ENCODE measurements at places on chromosomes 7 and 10.

DNA sequence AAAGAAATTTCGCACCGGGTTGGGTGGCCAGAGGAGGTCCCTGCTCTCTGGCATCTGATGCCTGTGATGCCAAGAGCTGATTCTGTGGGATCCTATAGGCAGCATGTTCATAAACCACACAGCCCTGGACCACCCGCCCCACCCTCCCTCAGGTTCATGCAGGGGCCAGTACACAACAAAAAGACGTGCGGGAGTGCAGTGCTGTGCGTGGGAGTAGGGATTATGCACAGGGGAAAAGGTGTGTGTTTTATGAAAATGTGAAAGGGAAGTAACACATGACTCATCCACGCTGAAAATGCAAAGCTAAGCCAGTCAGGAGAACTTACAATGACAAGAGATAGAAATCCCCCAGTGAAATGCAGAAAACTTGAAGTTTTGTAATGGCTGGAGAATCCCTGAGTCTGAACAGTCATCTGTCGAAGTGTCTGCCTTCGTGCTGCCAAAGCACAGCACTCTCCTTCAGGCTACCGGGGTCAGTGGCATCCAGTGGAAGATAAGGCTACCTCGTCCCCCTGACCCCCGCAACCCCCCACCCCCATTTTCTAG lies 1.1 kb downstream of the KIAA1217 start:
- peak; percentile 54 for DNase-seq

DNA sequence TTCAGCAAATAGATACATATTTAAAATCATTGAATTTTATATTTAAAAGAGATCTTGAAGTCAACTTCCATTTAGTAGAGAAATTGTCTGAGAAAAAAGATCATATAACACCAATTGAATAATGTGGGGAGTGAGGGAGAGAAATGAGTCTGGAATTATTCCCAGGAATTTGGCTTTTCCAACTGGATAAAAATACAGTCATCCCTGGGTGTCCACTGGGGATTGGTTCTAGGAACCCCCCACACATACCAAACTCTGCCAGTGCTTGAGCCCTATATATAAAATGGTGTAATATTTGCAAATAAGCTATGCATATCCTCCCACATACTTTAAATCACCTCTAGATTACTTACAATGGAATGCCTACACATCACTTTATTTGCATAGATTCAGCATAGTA lies 162.8 kb upstream of the SEMA3C start:
- peak; percentile 59 for DNase-seq

DNA sequence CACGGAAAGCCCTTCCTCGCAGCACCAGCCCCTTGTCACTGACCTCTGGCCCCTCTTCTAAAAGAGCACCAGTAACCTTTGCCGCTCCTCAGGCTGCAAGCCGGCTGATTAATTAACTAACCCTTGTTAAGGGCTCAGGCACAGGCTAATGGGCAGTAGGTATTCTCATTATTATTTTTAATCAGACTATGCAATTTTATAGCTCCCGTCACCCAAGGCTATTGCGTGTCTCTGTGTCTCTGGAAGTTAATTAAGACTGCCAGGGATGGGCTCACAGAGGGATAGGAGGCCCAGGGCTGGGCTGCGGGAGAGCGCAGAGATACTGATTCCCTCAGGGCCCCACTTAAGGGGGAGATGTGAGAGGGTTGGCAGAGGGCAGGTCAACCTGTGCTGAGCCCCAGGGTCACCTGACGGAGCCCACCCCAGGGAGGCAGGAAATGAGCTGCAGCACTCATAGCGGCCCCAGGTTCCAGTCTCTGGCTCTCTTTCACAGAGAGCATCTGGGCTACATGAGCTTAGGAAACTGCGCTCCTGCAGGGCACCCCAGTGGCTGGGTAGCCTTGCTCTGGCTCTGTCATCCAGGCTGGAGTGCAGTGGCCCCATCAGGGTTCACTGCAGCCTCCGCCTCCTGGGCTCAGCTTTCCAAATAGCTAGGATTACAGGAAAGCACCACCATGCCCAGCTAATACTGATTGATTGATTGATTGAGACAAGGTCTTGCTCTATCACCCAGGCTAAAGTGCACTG lies 92.2 kb upstream of the LRRC4 start:
- no peak for DNase-seq

DNA sequence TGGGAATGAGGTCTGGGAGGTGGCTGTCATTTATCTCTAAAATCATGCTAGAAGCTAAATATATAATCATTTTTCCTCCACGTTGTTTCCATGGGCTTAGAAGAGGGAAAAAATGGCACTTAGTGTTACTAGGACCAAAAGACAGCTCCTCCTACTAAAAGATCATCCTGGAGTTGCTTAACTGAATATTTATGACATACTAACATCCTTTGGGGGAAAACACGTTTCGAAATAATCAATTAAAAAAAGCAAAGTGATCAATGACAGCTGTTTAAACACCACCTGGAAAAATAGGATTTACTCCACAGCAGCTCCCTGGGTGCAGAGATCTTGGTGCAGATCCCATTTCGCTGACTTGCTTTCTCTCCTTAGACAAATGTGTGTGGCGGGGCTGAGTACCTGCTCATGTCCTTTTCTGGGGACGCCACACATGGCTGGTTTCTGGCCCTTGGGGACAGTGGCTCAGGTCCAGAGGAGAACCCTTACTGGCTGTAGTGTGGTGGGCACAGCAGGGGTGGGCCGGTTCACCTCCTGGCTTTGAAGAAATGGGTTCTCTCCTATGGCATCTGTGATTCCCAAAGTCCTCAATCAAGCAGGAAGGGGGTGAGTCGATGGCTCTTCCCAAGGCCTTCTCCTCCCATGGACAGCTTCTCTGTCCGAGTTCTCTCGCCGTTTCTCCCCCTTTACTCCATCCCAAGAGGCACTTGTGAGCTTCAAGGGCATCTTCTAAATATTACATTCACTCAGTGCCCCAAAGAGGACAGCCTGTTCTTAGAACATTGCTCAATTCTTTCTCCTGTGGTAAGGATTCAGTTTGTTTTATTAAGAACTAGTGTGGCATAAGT lies 156.4 kb upstream of the KLF14 start:
- DNase-seq = no peak

DNA sequence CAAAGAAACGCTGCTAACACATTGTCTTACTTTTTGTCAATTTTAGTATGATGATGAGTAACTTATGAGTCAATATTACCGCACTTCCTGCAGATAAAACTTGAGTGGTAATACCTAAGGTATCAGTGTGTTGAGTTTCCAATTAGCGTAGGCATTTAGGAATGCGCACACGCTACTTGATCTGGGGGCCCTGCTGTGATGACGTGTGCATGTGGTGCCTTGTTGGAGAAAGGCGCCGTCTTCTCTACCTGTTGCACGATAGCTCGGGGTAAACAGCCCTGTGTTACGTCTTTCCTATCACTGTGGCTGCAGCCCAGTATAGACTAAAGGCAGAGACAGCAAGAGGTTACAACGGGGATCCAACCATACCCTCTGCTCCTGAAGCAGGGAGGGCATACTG lies 476.8 kb upstream of the ADARB2 start:
- DNase-seq = no peak

DNA sequence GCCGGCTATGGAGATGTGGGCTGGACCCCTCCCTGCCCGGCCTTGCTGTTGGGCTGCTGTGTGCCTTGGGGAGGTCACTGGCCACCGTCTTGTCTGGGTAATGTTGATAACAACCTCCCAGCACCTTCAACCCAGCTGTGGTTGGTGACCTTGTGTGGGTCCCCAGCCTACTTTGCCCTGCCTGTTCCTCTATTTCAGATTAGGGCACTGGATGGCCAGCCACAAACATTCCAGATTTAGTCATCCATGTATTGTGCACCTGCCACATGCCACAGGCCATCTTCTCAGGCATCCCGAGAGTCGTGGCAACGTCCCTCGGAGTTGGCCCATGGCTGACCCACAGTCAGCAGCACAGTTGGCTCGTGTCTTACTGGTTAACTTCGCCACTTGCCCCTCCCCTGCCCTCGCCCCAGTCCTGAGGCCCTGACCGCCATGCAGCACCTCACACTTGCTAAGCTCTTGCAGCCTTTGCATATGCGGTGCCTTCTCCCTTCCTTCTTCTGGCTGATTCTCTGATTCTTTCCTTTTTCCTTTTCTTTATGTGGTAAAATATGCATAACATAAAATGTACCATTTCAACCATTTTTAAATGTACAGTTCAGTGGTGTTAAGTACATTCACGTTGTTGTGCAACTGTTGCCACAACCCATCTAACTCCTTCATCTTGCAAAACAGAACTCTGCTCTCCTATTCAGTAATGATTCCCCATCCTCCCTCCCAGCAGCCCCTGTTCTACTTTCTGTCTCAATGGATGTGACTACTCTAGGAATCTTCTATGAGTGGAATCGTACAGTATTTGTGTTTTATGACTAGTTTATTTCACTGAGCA lies 60.6 kb downstream of the PRF1 start:
- DNase-seq = no peak

GRCh38 chr7:128707752-128708151 lies 31.4 kb upstream of the CALU start:
- DNase-seq = no peak

- DNase-seq = no peak
These were observed 2.1 kb downstream of the EPHB4 start for GRCh38 chr7:100825215-100825671.

- no peak for DNase-seq
These were observed 156.3 kb downstream of the NRP1 start for GRCh38 chr10:33178026-33178755.

- DNase-seq = no peak
These were observed 148.4 kb downstream of the GRID1 start for GRCh38 chr10:86218160-86218559.

GRCh38 chr7:139674752-139675126 lies 103.1 kb downstream of the HIPK2 start:
- no peak for DNase-seq

DNA sequence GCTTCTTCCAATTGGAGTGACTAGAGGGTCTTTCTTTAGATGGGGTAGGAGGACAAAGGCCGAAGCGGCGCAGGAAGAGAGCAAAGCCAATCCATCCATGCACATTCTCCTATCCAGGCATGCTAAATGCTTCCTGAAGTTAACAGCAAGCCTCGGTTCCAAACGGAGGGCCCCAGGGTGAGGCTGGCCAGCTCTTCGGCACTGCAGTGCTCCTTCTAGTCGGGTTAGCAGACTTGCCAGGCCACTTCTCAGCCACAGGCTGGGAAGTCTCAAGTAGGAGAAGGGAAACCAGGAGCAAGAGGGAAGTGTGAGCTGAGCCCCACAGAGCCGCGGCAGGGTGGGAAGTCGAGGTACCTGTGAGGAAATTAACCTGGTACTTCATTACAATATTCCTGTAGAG lies 253.8 kb upstream of the INHBA start:
- DNase-seq = no peak

- no peak for DNase-seq
These were observed 4.8 kb downstream of the EGR2 start for GRCh38 chr10:62811159-62811875.

GRCh38 chr7:1672851-1673486 lies 2.9 kb downstream of the ELFN1 start:
- DNase-seq = no peak

DNA sequence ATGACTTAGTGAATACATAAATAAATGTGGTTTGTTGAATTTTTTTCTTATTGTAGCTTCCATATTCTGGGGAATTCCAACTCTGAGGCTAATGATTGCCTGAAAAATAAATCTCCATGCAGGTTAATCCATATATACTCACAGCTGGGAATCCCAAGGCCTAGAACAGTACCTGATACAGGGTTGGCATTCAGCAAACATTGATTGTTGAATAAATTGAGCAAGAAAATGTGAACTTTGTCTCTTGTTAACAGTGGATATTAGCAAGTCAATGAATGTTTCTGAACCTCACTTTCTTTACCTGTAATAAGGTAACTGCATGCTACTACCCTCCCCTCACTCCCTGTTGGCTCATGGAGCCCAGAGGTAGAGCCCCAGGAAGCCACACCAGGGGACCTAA lies 253.6 kb upstream of the AOAH start:
- no peak for DNase-seq

- DNase-seq = no peak
These were observed 144.6 kb upstream of the COL1A2 start for GRCh38 chr7:94250124-94250523.

GRCh38 chr7:134766779-134767519 lies 12.5 kb upstream of the CALD1 start:
- DNase-seq = no peak

DNA sequence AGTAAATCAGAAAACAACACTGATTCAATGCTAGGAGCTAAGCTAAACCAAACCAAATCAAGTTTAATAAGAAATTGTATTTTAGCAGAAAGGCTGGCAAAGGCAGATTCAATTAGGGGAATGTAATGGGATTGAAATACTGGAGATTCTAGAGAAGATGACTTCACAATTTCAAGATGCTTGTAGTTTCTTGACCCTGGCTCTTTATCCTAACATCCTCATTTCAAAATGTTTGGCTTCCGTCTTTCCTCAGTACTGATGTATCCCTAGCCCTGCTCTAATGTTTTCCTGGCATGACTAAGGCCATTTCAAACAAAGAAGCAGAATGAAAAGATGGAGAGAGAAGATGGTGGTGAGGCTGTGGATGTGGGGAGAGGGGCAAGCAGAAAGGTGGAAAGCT lies 2.7 kb upstream of the JCAD start:
- DNase-seq = no peak

GRCh38 chr7:117675497-117676435 lies 195.9 kb downstream of the CFTR start:
- DNase-seq = no peak

DNA sequence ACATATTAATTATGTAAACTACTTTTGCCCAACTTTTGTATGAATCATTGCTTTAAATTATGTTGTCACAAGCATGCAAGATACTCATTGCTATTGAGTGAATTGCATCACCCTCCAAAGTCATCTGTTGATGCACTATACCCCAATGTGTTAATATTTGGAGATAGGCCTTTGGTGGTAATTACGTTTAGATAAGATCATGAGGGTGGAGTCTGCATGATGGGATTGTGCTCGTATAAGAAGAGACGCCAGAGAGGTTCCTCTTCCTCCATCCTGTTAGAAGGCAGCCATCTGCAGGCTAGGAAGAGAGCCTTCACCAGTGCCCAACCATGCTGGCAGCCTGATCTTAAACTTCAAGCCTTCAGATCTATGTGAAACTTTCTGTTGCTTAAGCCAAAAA lies 95.3 kb upstream of the MAGI2 start:
- DNase-seq = no peak

DNA sequence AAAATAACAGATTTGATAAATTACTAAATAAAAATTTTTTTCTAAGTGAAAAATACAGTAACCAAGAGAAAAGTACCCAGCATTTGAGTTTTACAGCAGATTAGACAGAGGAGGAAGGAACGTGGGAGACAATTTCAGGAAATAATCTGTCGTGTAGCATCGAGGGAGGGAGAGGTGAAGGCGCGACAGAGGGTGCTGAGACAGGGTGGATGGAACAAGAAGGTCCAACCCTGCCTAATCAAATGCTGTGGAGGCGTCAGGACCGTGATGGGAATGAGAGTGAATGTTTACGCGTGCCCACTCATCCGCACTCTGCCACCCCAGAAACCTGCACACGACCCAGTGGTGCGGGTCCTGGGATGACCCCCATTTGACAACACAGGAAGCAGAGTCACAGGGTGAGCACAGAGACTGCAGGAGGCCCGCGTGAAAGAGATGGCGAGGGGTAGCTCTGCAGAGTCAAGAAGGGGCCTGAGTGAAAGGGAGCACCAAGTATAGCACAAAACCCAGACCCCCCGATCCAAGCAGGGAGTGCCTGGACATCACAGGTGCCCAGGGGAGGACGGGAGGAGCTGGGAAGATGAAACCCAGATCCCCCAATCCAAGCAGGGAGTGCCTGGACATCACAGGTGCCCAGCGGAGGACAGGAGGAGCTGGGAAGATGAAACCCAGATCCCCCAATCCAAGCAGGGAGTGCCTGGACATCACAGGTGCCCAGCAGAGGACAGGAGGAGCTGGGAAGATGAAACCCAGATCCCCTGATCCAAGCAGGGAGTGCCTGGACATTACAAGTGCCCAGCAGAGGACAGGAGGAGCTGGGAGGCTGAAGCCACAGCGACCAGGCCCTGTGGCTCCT lies 558.9 kb downstream of the DNAJB6 start:
- no peak for DNase-seq
